ENCODE measurements at places on chromosomes 6 and 20. TPM values are rescaled to one million over a fixed set of nuclear protein-coding genes. Genes with fewer than 3 reads are reported as not detected.

GRCh38 chr6:168584671-168585070 is 143.7 kb downstream of the SMOC2 start:
- no peak for DNase-seq

DNA sequence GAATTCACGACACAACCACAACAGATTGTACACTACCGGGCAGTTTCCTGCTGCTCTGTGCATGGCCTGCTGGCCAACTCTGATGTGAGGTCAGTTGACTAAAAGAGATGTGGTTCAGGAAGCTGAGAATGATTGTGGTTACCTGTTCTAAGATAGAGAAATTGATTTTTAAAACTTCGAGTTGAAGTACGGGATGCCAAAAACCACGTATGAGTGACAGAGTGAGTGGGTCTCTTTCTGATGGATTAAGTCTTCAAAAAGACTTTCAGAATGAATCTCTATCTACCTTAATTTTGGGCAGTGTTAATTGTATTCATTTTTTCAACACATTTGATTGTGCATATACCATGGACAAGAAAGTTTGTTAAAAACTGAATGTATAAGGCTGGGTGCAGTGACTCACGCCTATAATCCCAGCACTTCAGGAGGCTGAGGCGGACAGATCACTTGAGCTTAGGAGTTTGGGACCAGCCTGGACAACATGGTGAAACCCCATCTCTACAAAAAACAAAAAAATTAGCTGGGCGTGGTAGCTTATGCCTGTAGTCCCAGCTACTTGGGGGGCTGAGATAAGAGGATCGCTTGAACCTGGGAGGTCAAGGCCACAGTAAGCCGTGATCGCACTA is 121.2 kb downstream of the SGK1 start:
- DNase-seq = no peak

- DNase-seq = no peak
Observed at GRCh38 chr6:134674562-134674961, 275.3 kb downstream of the ALDH8A1 start.

DNA sequence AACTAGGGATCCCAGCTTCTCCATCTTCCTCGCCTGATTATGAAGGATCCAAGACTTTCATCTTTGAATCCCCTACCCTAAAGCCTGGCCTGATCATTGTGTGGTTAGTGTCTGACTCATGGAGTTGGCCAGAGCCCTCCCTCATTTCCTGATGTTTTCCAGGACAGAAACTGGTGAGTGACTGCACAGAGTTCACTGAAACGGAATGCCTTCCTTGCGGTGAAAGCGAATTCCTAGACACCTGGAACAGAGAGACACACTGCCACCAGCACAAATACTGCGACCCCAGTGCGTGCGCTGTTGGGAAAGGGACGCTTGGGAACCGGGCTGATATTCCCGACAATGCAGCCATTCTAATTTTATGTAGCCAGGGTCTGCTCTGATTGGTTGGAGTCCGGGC is 4.0 kb downstream of the CD40 start:
- no peak for DNase-seq

DNA sequence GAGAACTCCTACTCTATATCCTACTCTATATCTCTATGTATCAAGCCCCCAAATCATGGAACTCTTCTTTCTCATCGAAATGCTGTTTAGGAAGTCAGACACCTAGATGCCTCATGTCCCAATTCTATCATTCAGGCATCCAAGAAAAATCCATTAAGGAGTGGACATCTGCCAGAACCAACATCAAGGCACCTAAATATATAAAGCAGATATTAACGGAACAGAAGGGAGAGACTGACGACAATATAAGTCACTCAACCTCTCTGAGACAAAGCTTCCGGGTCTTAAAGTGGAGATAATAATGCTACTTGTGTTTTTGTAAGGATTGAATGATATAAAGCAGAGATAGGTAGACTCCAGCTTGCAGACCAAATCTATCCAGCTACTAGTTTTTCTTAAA is 241.5 kb downstream of the NFATC2 start:
- no peak for DNase-seq

DNA sequence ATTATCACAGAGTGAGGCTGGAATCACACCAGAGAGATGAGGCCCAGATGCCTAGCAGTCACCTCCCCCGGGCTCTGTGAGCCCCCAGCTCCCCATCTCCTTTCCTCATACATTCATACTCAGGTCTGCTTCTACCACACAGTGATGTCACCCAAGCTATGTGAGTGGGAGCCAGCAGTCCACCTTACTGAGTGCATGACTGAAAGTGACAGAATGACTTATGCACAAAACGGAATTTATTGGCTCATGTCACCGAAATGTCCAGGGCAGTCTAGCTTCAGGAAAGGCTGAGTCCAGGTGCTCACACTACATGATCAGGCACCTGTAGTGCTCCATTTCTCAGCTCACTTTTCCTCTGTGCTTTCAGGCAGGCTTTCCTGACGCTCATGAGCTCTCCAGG is 36.7 kb upstream of the CCN6 start:
- no peak for DNase-seq

- no peak for DNase-seq
Observed at GRCh38 chr6:75997696-75998095, 74.8 kb downstream of the IMPG1 start.

DNA sequence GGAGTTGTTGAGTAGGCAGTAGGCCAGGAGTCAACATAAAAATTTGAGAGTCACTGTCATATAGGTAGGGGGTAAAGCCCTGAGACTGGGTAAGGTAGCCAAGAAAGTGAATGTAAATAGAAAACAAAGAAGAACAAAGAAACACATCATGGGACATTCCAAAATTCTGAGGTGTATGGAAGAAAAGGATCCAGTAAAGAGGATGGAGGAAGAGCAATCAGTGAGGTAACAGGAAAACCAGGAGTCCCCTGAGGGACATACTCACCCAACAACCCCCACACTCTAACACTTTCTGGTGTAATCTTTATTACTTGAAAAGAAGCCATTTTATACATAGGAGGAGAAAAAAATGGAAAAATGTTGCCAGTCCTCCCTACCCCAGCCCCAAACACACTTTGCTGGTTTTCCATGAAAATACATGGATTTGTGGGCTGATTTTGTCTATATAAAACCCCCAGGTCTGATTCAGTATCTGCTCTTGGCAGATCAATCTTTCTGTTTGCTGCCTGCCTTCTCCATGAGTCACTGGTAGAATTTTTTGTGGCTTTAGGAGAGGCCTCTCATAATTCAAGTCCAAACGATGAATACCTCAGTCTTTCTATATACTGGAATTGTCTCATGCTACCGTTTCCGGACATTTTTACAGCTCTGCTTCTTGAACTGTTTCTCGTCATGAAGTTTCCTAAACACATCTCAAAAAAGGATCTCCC is 271.4 kb upstream of the MAN1A1 start:
- DNase-seq = no peak

DNA sequence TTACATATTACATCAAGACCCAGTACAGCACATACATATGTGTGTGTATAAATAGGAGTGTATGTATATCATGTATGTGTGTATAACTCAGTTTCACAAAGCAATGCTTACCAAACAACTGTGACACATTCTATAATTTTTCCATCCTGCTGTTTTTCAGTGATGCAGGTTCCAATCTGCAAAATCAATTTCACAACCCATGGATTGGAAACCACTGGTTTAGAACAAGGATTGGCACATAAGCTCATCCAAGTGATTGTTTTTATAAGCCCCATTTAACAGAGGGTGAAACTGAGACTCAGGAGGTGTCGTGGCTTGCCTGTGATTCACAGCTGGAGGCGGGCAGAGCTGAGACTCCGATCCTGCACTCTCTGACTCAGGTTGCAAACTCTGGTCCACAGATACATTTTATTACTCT is 158.2 kb downstream of the ZMYND8 start:
- no peak for DNase-seq

DNA sequence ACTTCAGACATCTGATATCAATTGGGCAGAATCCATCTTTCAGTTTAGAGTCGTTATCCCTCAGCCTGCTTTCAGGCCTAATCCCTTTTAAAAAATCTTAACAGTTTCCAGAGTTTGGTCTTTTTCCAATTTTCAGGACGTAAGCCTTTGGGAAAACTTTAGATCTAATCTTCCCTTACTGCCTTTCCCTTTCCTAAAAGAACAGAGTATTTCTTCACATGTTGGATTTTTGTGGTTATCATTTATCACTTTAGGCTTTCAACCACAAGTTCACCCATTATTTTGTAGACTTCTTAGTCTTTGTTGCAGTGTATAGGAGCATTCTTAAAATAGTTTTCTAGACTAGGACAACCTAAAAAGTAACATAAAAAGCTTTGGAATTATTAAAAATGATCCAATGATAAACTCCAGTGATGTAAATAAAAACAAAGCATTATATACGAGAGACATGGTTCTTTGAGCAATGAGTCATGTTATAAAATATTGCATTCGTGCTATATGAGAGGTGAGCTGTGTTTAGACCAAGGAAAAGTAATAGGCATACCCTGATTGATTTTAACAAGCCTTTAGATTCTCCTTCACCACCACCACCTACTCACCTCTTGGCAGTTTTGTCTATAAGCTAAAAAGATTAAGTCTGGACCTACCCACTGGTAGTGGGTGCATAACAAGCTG is 90.4 kb upstream of the MCHR2 start:
- no peak for DNase-seq

GRCh38 chr20:9329355-9330101 is 184.9 kb upstream of the LAMP5 start:
- no peak for DNase-seq

- DNase-seq = no peak
Observed at GRCh38 chr20:4082406-4083097, 67.2 kb upstream of the RNF24 start.

DNA sequence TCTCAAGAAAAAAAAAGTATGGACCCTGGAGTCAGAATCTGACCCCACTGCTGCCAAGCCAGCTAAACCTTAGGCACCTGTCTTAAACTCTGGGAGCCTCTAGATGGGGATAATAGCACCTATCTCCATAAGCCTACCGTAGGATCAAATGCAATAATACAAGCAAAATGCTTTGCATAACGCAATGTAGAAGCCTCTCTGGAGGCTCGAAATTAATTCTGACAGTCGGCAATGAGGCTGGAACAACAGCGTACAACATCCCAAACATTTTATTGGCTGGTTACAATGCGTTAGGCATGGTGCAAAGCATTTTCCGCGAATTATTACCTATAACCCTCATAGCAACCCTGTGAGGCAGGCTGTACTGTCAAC is 521 bp downstream of the CDK5RAP1 start:
- DNase-seq = no peak

GRCh38 chr6:26065952-26066380 is 21.3 kb upstream of the HFE start:
- peak; percentile 74 for DNase-seq

- DNase-seq = no peak
Observed at GRCh38 chr6:20203561-20204511, 8.4 kb downstream of the MBOAT1 start.

GRCh38 chr6:20310185-20310584 is 91.5 kb upstream of the E2F3 start:
- no peak for DNase-seq

DNA sequence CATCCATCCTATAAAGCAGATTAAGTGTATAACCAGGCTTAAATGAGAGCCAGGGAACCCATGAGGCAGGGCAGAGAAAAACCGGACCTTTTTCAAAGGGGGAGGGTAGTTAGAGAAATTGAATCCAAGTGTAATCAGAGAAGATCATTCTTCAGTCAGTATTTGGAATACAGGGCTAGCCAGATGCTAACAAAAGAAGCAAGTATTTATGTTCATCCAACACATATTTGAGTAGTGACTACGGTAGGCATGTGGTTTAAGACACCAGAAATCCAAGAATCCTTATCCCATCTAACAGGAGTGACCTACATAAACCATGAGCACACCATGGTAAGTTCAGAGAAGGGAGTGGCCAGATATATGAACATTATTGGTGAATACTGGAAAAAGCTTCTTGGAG is 46.8 kb upstream of the FAM83C start:
- no peak for DNase-seq

DNA sequence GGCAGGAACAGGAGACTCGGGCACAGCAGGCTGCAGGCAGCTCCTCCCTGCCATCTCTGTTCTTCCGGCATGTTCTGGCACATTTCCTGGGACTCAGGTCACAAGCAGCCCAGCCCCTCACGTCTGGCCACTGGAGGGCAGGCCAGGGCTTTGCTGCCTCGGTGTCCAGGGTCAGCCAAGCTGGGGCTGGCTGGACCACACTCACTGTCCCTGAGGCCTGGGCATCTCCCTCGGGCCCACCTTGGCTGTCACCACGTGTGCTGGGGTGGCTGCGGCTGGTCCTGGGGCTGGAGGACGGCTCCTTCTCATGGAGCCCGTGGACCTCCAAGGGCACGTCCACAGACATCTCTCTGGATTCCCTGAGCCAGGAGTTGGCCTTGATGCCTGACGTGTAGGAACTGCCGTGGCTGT is 18.5 kb downstream of the FRMD1 start:
- DNase-seq = peak; percentile 83

DNA sequence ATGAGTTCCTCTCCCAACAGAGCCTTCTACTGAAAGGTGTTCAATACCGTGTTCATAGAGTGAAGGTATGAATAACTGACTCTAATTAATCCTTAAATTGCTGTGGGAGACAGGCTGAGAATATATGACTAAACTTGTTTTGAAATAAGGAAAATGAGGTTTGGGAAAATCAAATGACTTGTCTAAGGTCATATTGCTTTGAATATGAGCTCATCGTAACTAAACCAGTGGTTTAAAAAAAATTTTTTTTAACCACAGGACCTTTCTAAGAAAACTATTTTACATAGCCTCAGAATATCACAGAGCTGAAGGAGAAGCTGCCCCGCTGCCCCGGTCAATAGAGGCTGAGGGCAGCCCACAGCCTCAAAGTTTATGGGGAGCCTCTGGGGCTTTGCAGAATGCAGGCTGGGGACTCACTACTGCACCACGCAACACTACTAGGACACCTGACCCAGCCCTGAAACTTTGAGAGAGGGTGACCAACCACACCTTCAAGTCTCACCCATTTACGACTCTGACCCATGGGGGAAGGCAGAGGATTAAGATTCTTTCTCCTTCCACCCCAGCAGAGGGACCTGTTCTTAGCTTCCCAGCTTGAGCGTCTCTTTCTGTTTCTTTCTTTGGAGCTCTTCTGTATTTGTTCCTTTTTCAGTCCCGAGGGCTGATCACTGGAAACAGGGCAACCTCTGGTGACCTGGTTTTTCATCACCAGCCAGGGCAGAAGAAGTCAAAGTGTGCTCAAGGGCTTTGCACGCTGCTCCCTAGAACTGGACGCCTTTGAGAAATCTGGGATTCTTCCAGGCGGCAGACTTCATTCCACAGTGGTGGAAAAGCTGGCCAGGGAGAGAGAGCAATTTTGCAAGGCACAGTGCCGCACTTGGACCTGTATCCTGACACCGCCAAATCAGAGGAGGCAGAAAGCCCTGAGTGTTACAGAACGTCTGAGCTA is 220.2 kb downstream of the ATXN1 start:
- DNase-seq = peak; percentile 69

- DNase-seq = no peak
Observed at GRCh38 chr6:150230832-150231524, 88.1 kb downstream of the PPP1R14C start.

The FAM209A gene
- not detected for total RNA-seq

The CAGE1 gene
- total RNA-seq = not detected

The HLA-DOA gene
- total RNA-seq = 25.6 TPM

The PSORS1C2 gene
- total RNA-seq = not detected

The LRRN4 gene
- total RNA-seq = not detected

The EFCAB8 gene
- total RNA-seq = 1.0 TPM

The HLA-DMA gene
- 65.3 TPM for total RNA-seq

The RIMS4 gene
- total RNA-seq = 0.44 TPM

The AIF1 gene
- total RNA-seq = 6.7 TPM

The CUTA gene
- total RNA-seq = 157 TPM

The RAB44 gene
- total RNA-seq = 1.0 TPM

The DOK5 gene
- total RNA-seq = 3.0 TPM

The ADTRP gene
- 42.4 TPM for total RNA-seq

The HRH3 gene
- 4.2 TPM for total RNA-seq

The RPP21 gene
- 48.3 TPM for total RNA-seq
